ENCODE measurements at places on chromosomes 12 and 14.

DNA sequence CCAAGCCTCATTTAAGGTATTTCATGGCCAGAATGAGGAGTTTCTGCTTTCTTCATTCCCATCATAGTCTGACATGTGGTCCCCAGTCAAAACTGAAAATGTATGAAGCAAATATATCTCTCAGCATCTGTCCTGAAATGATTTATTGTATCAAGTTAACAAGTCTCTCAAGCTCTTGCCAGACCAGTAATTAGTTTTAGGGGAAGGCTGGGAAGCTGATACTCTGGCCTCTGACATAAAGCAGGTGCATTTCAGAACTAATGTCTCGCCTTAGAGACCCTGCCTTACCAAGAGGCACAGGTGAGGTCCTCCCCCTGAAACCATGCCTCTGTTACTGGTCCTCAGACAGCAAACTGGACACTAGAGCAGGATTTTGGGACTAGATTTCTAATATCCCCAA, 266.5 kb downstream of the SLC15A4 start:
- no peak for DNase-seq

GRCh38 chr12:87778065-87778464, 251.1 kb downstream of the C12orf50 start:
- no peak for DNase-seq

DNA sequence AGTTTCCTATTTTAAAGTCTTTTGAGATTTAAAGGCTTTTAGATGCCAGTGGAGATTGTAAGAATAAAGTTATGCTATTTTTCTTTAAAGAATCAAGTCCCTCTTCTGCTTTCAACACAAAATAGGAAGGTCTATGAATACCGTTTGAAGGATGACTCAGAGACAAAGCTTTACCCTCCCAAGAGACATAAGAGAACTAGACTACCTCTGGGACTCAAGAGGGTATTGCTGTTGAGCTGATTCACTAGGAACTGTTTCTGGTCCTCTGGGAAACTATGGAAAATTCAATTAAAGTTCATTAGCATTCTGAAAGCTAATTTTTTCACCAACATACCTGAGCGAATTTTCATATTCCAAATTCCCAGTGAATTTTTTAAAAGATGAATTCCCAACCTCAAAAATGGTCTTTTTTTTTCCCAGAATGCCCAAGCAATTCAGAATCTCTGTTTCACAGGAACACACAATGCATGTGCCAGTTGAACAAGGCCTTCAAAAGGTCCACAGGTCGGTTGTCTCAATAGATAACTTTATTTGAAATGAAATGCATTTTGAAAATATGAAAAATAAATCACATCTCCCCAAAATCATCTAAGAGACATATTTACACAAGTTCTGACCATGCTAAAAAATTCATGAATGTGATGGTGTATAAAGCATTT, 6.5 kb downstream of the PHLDA1 start:
- DNase-seq, result no peak

DNA sequence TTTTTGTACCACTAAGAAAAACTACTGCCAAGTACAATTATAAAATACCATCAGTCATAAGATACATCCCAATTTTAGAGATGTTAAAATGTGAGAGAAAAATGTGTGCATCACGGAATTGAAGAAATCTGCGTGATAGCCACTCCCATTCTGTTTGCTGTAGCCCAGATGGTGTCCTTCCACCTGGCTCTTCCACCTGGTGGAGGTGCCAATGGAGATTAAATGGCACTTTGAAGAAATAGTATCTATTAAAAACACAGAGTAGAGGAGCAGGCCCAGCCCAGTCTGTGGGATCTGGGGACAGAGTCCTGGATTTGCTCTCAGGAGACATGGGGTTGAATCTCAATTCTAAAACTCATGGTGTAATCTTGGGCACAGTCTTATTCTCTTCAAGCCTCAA, 35.5 kb downstream of the TSPAN11 start:
- DNase-seq, result no peak

All from coronary artery (tissue), 2 donors.